T-helper 2 cell (primary cell): ENCODE measurements at places on chromosomes 2 and 18.

DNA sequence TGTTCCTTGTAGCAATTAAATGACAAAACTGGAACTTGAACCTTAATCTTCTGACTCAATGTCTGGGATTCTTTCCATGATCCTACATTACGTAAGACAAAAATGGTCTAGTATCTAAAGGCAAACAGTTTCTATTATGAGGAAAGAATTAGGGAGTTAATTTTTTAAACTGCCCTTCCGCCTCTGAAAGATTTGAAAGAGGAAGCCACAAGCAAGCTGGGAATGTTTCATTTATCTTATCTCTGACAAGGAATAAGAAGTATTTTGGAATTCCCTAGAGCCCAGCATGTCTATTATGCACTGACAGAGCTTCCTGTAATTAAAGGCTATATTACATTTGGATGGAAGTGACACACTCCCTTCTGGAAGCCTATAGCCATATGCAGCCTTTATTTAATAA is 558.8 kb upstream of the CDH2 start:
- no peak for DNase-seq

GRCh38 chr2:207480521-207481040 is 49.2 kb upstream of the CREB1 start:
- DNase-seq: no peak

- DNase-seq: no peak
Observed at GRCh38 chr2:37631698-37632097, 39.7 kb downstream of the CDC42EP3 start.

- no peak for DNase-seq
Observed at GRCh38 chr2:218964041-218964771, 4.7 kb downstream of the CDK5R2 start.

GRCh38 chr2:239298116-239298804 is 102.6 kb downstream of the HDAC4 start:
- peak; percentile 95 for DNase-seq

- peak; percentile 28 for DNase-seq
Observed at GRCh38 chr2:38602136-38602731, 494 bp downstream of the HNRNPLL start.

DNA sequence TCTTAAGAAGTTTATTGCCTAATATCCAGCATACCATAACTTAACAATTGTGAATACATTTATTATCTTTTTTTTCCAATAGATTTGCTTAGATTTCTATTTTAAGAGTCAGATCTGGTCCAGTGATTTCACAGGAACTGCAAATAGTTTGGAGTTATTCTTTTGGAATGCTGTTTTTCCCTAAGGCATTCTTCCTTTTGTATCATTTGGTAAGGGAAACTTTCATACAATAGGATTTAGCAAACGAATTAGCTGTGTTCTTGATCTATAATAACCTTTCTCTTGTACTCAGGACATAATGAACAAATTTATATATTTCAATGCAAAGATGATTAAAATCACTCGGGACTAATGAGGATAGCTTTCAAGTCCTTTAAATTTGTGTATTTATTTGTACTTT is 201.6 kb downstream of the ERBB4 start:
- DNase-seq: no peak

DNA sequence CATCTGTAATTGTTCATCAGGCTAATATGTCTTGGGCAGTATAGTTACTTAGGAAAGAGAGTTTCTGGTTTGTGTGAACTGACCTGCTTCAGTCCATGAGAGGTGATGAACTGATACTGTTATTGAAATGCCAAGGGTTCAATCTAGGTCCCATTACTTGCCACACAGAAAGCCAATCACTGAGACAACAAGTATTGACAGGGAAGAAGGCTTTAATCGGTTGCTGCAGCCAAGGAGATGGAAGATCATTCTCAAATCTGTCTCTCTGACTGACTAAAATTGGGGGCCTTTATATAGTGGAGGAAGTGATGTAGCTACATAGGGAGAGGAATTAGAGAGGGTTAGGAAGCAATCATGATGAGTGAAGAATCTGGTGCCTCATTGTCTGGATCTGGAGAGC is 19.9 kb upstream of the FAM98A start:
- no peak for DNase-seq

- DNase-seq: no peak
Observed at GRCh38 chr18:60996326-60996725, 336.9 kb upstream of the CDH20 start.

- no peak for DNase-seq
Observed at GRCh38 chr2:238657132-238658053, 190.5 kb upstream of the TWIST2 start.

GRCh38 chr2:46239847-46240181 is 57.4 kb upstream of the EPAS1 start:
- peak; percentile 50 for DNase-seq

- DNase-seq: no peak
Observed at GRCh38 chr2:237862528-237862895, 3.1 kb downstream of the RAMP1 start.

GRCh38 chr2:217671871-217672270 is 330.9 kb downstream of the TNS1 start:
- no peak for DNase-seq

GRCh38 chr2:40218679-40219078 is 233.2 kb downstream of the SLC8A1 start:
- DNase-seq: no peak

DNA sequence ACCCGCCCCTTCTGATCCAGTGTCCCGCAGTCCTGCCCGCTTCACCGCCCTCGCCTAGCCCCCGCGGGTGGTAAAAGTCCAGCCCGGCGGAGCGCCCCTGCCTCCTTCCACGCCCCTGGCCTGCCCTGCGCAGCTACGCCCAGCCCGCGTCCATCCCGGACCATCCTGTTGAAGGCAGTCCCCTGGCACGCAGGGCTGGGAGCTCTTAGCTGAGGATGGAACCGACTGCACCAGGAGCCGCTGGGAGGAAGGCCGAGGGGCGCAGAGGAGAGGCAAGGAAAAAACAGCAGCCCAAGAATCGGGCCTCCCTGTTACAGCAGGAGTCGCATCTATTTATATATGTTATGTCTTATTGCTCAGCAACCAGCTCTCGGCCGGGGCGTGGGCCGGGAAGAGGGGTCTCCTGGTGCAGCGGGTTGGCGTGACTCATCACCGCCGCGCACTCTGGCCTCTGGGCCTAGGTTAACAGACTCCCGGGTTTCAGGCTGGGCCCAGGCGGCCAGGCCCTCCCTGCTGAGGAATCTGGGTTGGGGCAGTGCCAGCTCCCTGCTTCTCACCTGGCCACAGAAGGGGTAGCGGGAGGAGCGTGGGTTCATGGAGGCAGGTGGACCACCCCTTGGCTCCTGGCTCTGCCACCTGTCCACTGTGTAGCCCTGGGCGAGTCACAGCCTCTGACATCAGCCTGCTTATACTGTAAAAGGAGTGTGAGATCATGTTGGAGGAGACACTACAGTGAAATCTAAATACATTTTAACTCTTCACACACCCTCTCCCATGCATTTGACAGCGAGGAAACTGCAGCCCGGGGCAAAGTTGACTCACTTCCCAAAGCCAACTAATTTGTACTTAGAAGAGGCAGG is 13.4 kb upstream of the MAP3K2 start:
- no peak for DNase-seq

DNA sequence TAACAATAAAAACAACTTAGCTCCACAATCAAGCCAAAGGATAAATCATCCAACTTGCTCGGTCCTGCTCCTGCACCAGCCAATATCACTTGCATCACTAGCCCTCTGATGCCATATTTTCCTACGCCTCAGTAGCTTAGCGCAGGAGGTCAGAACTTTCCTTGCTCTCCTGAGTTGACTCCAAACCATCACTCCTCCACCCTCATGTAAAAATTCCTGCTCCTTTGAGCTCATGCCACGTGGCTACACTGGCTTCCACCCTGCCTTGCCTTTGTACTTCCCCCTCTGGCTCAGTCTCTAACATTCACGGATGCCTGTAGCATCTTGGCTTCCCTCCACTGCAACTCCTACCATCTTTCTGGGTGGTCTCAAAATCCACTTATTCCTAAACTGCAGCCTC is 25.2 kb downstream of the AAK1 start:
- no peak for DNase-seq

DNA sequence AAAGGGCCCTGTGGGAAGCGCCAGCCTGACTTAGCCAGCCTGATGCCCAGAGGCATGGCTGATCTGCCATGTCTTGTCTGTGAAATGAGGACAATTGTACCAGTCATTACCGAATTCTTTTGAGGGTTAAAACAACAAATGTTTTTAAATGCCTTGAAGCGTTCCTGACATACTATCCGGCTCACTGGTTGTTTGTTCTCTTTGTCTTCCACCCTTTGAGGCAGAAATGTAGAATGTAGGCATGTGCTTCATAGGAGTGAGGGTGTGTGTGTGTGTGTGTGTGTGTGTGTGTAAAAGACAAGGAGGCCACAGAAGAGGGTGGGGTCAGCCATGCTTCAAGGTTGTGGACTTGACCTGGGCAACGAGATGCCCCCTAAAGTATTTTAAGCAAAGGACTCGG is 35.5 kb downstream of the TGFBRAP1 start:
- no peak for DNase-seq

GRCh38 chr2:170975127-170975942 is 46.3 kb downstream of the GORASP2 start:
- DNase-seq: no peak

DNA sequence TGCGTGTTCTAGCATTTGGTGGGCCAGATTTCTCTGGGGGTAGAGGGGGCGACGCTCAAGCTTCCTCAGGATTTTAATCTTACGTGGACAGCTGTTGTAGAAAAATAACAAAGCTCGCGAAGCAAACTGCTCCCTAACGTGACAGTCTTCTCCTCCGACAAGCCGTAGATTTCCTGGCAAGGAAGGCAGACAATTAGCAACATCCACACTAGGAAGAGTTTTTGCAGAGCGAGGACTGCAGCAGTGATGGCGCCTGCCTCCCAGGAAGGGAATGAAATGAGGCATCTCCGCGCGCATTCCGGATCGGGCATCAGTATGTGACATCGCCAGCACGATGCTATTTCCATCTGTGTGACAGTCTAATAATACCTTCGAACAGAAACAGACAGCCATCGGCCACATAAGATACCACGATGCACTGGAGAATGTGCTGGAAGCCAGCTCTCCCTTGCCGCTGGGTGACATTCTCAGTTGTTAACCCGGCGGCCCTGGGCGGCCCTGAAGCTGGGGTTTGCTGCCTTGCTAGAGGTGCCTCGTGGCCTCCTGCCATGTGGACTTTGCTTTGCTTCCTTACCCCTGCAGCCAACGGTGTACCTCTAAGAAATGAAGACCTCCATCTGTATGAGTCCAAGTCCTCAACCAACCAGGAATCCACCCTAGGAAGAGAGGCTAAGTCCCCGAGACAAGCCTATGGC is 101.8 kb upstream of the AGAP1 start:
- DNase-seq: no peak

DNA sequence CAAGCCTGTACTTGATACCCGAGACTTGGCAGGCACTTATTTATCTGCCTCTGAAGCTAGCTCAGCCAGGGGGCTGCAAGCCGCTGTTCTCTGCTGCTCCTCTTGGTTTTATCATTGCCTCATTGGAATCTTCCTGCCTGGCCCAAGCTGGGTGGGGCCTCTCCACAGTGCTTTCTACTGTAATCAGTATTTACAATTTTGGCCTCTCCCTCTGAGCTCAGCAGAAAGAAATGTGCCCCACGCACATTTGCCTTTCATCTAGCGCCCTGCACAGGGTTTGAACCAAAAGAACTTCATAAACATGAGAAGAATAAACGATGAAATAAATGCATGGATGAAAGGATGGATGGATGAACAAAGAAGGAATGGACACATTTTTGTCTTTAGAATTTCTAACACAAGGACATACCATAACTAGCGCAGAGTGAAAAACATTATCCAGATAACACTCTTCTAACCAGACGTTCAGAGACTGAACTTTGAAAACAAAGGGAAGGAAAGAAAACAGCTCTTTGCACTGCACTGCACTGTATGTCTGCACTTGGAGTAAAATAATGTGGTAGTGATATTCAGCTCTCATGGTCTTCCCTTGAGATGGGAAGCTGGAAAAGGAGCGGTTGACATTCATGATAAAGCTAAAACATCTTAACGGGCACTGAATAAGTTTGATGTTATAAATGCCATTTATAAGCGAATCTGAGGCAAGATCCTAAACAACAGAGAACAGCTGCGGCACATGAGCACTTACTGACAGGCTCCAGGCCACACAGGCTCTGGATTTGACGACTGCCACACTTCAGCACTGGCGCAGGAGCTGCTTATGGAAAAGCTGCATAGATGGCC is 86.8 kb upstream of the SP3 start:
- DNase-seq: no peak

DNA sequence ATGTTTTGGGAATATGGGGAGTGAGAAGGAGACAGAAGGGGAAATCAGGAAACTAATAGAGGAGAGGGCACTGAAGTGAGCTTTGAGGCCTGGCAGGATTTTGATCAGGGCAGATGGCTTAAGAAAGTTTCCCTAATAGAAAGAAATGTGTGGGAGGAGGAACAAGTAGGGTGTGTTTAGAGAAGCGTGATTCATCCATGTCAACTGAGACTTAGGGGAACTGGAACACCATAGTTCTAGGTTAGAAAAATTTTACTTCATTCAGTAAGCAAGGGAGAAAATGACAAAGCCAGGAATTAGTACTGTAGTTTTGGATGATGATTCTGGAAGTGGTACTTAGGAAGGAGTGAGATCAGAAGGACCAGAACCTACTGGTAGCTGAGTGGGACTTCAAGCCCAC is 296.0 kb downstream of the PLCL1 start:
- DNase-seq: no peak

DNA sequence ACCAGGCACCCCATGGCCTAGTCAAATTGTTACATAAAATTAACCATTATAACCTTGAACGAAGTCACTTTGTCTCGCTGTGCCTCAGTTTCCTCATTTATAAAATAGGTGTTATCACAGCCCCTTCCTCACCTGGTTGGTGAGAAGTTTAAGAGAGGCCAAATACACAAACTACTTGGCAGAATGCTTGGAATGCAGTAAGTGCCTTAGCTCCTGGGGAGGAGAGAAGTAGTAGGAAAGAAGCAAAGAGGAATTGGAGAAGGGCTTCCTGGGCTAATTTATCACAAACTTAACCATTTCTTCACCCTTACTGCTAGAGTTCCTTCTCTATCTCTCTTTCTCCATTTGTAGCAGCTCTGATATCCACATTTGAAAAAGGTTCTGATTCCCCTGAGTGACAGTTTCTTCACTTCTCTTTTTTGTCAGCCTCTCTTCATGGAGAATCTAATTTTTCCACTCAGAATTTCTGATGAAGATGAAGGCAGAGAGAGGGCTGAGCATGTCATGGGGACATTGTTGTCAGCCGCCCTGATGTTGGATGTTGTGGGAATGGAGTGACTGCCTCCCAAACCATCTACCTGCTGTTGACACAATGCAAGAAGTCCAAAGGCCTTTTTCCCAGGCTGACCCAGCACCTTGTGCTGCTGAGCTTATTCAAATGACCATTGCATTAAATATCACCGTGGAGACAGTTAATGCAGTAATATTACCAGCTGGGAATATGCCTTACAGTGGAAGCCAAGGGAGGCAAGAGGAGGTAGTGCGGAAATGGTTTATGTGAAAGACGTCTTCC is 60.4 kb downstream of the BOD1L2 start:
- DNase-seq: no peak

GRCh38 chr2:113977660-113978523 is 88.0 kb downstream of the ACTR3 start:
- no peak for DNase-seq

- no peak for DNase-seq
Observed at GRCh38 chr2:45905632-45905958, 254.1 kb downstream of the PRKCE start.
